ENCODE measurements at places on chromosomes 1 and 21.

GRCh38 chr1:27133991-27134390 lies 20.9 kb downstream of the SLC9A1 start:
- DNase-seq = no peak

DNA sequence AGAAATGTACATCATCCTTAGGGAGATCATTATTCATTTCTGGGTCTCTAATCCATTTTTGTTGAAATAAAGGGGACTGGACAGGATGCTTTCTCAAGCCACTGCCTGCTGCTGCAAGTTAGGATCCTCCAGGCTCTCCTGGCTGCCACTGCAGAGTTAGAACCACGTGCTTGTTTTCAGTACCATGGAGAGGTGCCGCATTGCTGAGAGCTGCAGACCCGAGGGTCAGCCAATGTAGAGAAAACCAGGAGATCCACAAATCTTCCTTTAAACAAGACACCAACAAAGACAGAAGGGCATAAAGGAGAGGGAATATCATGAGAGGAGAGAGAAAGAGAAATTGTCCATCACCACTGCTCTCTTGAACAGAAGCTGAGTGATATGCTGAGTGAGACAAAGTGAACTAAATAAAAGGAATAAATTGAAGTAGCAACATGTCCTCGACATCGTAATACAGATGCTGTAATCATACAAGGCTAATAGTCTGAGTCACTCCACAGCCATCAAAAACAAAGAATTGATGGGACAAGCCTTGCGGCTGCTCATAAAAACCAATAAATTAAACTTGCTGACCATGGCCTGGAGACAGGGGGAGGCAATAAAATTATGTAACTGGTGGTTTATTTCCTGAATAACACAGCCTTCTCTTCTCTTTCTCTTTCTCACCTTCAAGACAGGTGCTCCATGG lies 255.7 kb downstream of the OMA1 start:
- no peak for DNase-seq

GRCh38 chr1:223242382-223242955 lies 99.4 kb upstream of the TLR5 start:
- DNase-seq = no peak

DNA sequence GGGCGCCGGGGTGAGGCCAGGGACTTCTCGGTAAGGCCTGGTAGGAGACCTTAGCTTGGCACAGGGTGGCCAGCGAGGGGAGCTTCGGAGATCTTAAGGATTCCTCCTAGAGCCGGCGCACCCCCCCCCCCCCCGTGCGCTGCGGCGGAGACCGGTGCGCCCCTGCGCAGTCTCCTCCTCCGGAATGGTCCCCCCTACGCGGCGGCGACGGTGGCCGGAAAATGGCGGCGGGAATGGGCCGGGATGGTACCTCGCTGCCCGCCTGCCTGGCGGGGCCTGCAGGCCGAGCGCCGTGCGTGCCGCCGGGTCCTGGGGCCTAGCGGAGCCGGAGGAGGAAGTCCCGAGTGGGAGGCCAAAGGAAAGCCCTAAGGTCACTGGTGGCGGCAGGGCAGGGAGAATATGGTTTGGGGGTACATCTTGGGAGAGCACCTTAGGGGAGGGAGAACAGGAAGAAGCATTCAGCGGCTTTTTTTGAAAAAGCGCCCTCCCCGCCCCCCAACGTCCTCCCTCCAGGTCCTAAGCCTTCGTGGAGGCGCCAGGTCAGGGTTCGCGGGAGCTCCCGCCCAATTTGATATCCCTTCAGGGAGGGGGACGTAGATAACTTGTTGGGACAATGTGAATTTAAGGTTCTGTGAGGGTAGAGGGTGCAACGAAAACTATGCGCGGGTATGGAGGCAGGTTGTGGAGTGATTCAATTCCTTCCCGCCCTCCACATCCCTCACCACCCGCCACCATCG lies 429 bp downstream of the SRRM1 start:
- no peak for DNase-seq

- DNase-seq = no peak
These were observed 5.7 kb upstream of the ATG4C start for GRCh38 chr1:62778208-62778607.

- no peak for DNase-seq
These were observed 1118.6 kb downstream of the PLA2G4A start for GRCh38 chr1:187947359-187947758.

- no peak for DNase-seq
These were observed 29.9 kb upstream of the DDAH1 start for GRCh38 chr1:85494904-85495266.

GRCh38 chr1:224539971-224540370 lies 76.1 kb upstream of the CNIH3 start:
- no peak for DNase-seq

DNA sequence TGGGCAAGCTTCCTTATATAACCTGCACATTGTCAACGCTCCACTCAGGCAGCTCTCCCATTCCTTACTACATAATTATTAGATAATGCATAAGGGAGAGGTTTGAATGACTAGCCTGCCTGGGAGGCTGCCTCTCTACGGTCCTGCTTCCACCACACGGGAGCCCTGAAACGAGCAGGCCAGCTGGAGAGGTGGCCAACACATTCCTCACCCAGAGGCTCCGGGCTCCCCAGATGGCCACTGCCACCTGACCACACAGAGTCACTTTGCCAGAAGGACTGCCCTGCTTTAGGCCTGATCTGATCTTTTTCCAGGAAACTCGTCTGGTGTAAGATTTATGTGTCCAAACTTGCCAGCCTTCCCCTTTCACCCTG lies 27.9 kb downstream of the HIVEP3 start:
- DNase-seq = no peak

GRCh38 chr1:111938123-111938522 lies 51.3 kb downstream of the KCND3 start:
- no peak for DNase-seq

DNA sequence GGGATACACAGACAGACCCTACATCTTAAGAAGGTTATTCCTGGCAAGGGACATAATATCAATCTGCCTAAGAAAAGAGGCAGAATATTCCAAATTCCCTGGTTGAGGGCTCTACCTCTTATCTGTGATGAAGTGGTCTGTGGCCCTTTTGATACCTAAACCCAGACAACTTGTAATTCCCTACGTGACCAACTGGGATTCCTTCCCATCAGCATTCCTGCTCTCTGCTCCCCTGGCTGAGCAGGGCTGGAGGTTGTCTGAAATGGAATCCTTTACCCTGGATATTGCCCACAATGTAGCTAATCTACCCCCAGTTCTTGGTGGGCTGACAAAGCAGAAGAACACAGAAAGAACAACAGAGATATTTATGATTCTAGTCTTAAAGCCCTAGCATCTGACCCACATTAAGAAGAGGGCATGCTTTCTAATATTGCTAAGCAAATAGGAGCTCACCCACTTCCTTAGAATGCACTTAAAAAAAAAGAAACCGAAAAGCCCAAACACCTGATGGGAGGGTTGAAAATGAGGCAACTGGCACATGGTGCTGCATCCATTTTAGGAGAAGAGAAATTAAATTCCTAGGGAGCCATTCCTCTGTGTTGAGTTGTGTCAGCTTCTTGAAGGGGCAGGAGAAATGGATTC lies 36.8 kb downstream of the GADD45A start:
- DNase-seq = no peak

- no peak for DNase-seq
These were observed 33.2 kb upstream of the RUNX3 start for GRCh38 chr1:24963099-24963872.

GRCh38 chr1:83641206-83641658 lies 357.7 kb downstream of the TTLL7 start:
- no peak for DNase-seq

DNA sequence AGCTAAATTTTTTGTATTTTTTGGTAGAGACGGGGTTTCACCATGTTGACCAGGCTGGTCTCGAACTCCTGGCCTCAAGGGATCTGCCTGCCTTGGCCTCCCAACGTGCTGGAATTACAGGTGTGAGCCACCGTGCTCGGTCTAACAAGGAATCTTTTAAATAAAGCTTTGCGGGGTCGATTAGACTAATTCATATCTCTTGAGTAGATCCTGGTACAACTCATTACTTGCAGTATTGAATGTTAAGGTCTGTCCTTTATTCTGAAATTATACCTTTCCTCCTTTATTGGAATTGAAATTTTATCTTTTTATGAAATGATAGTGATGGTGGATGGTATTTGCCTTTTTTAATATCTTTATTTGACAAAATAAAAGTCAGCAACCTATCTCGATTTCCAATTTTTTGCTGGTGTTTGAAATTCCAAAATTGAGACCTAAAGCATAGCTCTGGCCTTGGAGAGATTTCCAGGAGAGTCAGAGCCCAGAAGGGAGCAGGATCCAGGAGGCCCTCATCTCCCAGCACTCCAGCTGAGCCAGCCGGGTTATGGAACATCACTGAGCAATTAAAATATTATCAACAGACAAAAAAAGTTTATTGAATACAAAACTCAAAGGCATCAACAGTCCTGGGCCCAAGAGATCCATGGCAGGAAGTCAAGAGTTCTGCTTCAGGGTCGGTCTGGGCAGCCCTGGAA lies 4.7 kb downstream of the S100A2 start:
- no peak for DNase-seq

DNA sequence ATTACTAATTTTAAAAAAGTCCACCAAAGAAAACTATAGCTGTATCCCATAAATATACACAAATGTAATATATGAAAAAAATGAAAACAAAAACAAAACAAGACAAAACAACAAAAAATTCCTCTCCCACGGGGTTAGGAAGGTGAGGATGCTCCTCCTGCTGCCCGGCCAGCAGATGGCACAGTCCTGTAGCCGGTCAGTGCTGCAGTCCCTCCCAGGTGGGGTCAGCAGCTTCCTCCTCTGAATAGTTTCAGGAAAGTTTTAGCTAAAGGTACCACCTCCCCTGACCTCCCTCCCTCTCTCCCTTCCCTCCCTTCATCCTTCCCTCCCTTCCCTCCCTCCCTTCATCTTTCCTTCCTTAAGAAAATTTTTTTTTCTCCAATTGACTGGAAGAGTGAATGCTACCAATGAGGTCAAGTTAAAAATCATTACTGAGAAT lies 67.8 kb upstream of the BCL10 start:
- DNase-seq = no peak

DNA sequence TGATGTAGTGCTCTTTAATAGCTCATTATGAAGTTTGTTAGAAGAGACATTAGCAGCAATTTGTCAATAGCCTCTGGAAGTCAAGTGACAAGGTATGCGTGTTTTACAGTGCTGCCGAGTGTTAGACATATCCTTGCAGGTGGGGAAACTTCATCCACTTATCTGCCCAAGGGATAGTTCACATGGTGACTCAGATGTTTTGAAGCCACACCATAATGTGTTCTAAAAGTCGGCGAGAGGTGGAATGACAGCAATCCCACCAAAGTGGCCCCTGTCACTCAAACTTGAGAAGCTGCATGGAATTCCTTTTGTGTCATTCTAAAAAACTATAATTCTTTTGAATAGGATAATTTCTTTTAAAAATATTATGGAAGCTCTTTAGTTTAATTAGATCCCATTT lies 98.1 kb downstream of the RUNX1 start:
- DNase-seq = no peak

GRCh38 chr1:226002667-226003501 lies 3.7 kb upstream of the SDE2 start:
- DNase-seq = peak; percentile 66

GRCh38 chr1:147754661-147755060 lies 5.7 kb downstream of the GJA5 start:
- DNase-seq = no peak

- no peak for DNase-seq
These were observed 142.6 kb downstream of the KAZN start for GRCh38 chr1:14741082-14741481.

DNA sequence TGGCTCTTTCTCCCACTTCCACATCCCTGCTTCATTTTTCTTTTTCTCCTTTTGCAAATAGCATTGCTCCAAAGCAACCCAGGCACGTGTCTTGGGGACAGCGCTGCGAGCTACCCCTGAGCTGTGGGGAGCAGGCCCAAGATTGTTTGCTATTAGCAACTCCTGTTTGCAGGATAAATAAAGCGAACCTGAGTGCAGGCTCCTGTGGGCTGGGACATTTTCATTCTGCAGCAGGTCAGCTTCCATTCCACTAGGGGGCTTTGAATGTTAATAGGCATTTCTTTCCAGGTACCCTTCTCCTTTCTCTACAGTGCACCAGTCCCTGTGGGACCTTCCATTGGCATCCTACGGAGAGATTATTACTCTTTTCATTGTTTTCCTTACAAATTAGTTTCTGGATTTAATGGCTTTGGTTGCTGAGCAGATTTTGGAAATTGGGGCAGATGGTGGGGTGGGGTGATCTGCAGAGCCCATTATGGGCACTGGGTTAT lies 54.0 kb downstream of the OLFML3 start:
- no peak for DNase-seq

DNA sequence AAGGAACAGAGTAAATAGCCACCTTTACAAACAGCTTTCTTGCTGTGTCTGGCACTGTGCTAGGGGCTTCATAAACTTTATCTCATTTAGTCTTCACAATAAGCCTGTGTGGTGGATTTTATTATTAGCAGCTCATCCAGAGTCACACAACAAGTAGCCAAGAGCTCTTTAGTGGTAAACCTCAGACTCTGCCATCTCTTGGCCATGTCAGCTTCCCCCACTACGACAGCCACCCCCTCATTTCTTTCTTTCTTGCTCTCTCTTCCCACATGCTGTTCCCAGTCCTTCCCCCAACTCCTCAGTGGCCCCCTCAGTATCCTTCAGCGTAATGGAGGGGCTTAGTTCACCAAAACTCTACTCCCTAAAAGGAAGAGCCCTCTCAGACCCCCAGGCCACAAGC lies 1.2 kb upstream of the ZNF683 start:
- DNase-seq = no peak

- no peak for DNase-seq
These were observed 487.6 kb upstream of the CAMK1G start for GRCh38 chr1:209095627-209096595.

GRCh38 chr21:46213620-46214286 lies 14.8 kb downstream of the LSS start:
- no peak for DNase-seq

DNA sequence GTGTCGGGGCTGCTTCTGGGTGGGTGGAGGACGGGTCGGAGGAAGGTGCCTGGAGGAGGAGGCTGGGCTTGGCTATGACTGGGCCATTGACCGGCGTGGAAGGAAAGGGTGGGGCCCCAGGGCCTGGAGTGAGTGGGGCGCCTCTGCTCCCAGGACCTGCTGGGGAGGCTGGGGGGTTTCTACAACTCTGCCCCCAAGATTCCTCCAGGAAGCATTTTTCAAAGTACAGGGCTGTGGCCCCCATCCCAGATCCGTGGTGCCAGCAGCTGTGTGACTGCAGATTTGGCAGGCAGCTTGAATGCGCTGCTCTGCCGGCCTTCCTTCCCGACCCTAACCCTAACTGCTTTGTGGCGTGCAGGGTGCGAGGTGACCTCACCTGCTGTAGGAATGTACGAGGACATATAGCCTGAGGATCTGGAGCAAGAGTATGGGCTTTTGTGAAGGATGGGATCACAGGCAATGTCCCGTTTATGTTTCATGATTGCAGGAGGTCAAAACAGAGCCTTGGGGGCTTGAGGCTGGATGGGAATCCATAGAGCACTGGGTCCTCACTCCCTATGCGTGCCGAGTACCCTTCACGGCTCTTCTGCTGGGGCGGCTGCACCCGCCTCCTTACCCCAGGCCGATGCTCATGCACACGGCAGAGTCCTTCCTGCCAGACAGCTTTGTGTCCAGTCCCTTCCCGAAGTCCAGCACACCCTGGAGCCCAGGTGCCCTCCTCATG lies 24.7 kb downstream of the TRPM2 start:
- DNase-seq = no peak

Measured in NCI-H187 (cell line).